ENCODE measurements at places on chromosomes 3 and 15. TPM values are rescaled to one million over a fixed set of nuclear protein-coding genes. Genes with fewer than 3 reads are reported as not detected.

SAMMSON gene
- 0.22 TPM for total RNA-seq

RARB gene
- total RNA-seq: 5.0 TPM

MYNN gene
- total RNA-seq: 14.7 TPM

GOLGA6L7 gene
- not detected for total RNA-seq

TMEM108 gene
- total RNA-seq: not detected

Measured in NCI-H460 (cell line).